ENCODE measurements at places on chromosomes 4 and X.
A peak's percentile ranks its signal among the peaks of the same experiment; 100 is the strongest.

GRCh38 chr4:57404483-57404882, 294.3 kb upstream of the IGFBP7 start:
- no peak overlapping the region for H3K4me3 ChIP-seq
- no peaks in the 10 kb centered on the region for H3K36me3 ChIP-seq
- DNase-seq: no peak
- H3K27me3 ChIP-seq: no peaks in the 10 kb centered on the region

- H3K27me3 ChIP-seq: no peaks in the 10 kb centered on the region
- no peaks in the 10 kb centered on the region for H3K4me1 ChIP-seq
- no peak overlapping the region for H3K4me3 ChIP-seq
- no peaks in the 10 kb centered on the region for H3K36me3 ChIP-seq
- DNase-seq: no peak
- no peak overlapping the region for H3K27ac ChIP-seq
These were observed 72.8 kb downstream of the NSUN7 start for GRCh38 chr4:40822420-40823166.

DNA sequence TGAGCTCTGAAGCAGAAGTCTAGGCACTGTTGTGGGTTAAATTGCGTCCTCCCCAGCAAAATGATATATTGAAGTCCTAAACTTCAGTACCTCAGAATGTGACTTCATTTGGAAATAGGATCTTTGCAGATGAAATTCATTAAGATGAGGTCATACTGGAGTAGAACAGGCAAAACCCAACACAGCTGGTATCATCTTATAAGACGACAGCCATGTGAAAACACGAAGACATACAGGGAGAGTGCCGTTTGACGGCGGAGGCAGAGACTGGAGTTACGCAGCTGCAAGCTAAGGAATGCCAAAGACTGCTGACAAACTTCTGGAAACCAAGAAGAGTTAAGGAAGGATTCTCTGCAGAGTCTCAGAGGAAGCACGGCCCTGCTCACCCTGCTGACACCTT, 241.5 kb downstream of the MAML3 start:
- H3K27ac ChIP-seq: no peak overlapping the region
- H3K4me1 ChIP-seq: no peaks in the 10 kb centered on the region

- no peaks in the 10 kb centered on the region for H3K4me1 ChIP-seq
- H3K4me3 ChIP-seq: no peak overlapping the region
- H3K27me3 ChIP-seq: no peaks in the 10 kb centered on the region
- H3K27ac ChIP-seq: no peak overlapping the region
- H3K36me3 ChIP-seq: no peaks in the 10 kb centered on the region
These were observed 72.3 kb upstream of the SH3RF1 start for GRCh38 chr4:169342906-169343564.

- no peaks in the 10 kb centered on the region for H3K4me1 ChIP-seq
- H3K4me3 ChIP-seq: no peak overlapping the region
- DNase-seq: no peak
- H3K27me3 ChIP-seq: no peaks in the 10 kb centered on the region
- H3K27ac ChIP-seq: no peak overlapping the region
- H3K36me3 ChIP-seq: no peaks in the 10 kb centered on the region
These were observed 183.2 kb upstream of the HS3ST1 start for GRCh38 chr4:11611868-11612267.

DNA sequence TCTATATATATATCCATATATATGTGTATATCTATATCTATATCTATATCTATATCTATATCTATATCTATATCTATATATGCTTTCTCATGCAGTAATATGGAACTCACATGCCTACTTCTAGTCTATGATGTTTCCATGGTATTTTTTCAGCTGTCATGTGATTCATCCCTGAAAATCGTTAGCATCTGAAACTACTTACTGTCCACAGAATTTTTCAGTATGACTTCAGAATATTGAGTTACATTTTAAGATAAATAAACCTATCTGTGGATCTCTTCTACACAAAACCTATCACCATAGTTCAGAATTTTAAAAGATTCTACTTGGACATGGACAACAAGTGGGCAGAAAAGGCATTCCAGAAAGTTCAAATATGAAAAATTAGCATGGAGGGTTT, 855.1 kb upstream of the INTU start:
- H3K4me3 ChIP-seq: no peak overlapping the region
- H3K36me3 ChIP-seq: no peaks in the 10 kb centered on the region
- no peak overlapping the region for H3K27ac ChIP-seq
- no peak for DNase-seq
- H3K4me1 ChIP-seq: no peaks in the 10 kb centered on the region

- no peak overlapping the region for H3K27ac ChIP-seq
- peaks cover 3% of the 10 kb centered on the region for H3K27me3 ChIP-seq
- H3K4me3 ChIP-seq: no peak overlapping the region
- H3K4me1 ChIP-seq: no peaks in the 10 kb centered on the region
These were observed 148.8 kb downstream of the MGST2 start for GRCh38 chr4:139814323-139815015.

GRCh38 chr4:2478229-2478628, 9.3 kb downstream of the RNF4 start:
- DNase-seq: no peak
- H3K4me1 ChIP-seq: peaks cover 93% of the 10 kb centered on the region
- no peak overlapping the region for H3K4me3 ChIP-seq

DNA sequence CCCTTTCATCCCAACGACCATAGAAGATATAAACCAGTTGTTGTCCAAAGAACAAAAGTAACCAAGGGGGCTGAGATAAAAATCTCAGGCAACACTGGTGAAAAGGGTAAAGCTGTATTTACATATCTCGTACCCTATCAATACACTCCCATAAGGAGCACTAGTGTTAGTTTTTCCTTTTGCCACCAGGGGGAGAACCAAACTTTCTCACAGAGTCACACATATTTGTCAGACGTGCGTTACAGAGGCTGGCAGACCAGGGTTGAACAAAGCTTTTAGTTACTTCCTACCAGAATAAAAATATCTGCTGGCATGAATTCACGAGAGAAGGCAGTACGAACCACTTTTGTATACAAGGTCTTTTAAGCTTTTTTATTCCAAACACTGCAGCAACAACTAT, 88.3 kb downstream of the AMELX start:
- H3K4me1 ChIP-seq: no peaks in the 10 kb centered on the region
- no peak overlapping the region for H3K27ac ChIP-seq
- DNase-seq: no peak
- H3K27me3 ChIP-seq: no peaks in the 10 kb centered on the region
- no peak overlapping the region for H3K4me3 ChIP-seq

DNA sequence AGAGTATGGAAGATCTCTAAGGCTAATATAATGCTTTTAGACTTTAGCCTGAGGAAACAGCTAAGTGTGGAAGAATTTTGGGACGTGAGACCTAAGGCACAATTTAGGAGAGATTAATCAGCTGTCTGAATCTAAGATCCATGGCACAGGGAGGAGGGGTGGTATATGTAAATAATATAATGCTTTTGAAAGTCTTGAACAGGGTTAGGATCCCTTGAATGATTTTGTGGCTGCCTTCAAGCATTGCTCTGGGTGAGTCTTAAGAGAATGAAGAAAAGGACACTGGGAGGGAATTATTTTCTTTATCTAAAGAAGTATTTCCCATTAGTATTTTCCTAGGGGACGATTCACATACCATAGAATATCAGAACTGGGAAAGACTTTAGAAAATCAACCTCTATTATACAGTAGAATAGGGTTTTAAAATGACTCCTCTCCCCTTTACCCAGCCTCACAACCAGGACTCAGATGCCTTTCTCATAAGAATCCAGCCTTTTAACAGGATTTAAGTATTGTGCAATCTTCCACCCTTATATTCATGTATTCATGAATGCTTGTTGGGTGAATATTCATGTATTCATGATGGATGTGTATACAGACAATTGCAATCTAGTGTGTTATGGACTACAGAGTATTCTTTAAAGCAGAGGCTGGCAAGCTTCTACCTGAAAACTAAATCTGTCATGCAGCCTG, 664.2 kb upstream of the CPEB2 start:
- H3K36me3 ChIP-seq: no peaks in the 10 kb centered on the region
- H3K4me1 ChIP-seq: no peaks in the 10 kb centered on the region
- H3K27me3 ChIP-seq: no peaks in the 10 kb centered on the region
- no peak for DNase-seq
- H3K4me3 ChIP-seq: no peak overlapping the region

- H3K27ac ChIP-seq: no peak overlapping the region
- no peak for DNase-seq
- H3K36me3 ChIP-seq: no peaks in the 10 kb centered on the region
- H3K27me3 ChIP-seq: no peaks in the 10 kb centered on the region
These were observed 674 bp downstream of the GNPDA2 start for GRCh38 chr4:44725726-44726037.

DNA sequence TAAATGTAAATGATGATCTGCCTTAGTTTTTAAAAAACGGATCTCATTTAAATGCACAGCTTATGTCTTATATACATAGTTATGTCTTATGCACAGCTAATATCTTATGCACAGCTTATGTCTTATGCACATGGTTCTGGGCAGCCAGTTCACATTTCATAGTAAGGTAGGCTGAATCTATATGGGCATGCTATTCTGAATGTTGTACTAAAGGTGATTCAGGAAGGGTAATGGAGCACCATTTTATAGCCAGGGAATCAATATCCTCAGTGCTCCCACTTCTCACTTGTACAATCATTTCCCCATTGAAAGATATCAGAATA, 77.9 kb upstream of the MID1 start:
- H3K4me3 ChIP-seq: no peak overlapping the region
- DNase-seq: no peak
- H3K27me3 ChIP-seq: no peaks in the 10 kb centered on the region
- H3K36me3 ChIP-seq: no peaks in the 10 kb centered on the region
- H3K4me1 ChIP-seq: no peaks in the 10 kb centered on the region

DNA sequence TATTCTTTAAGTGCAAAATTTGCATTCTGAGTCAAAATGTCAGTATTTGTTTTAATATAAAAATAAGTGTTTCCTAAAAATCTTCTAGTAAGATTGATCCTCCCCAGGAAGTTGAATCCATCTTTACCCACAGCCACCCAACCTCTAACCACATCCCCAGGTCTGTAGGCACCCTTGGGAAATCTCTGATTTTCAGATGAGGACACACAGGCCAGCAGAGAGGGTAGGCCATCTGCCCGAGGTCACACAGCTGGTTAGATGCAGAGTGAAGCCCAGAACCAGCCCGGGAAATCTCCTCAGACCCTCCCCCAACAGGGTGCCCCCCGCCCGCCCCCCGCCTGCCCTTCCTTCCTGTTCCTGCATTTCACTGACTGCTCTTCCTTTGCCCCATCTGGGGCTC, 277.5 kb downstream of the FBXW7 start:
- H3K27ac ChIP-seq: no peak overlapping the region
- DNase-seq: no peak
- H3K4me1 ChIP-seq: peaks cover 41% of the 10 kb centered on the region
- no peaks in the 10 kb centered on the region for H3K36me3 ChIP-seq

GRCh38 chr4:68871809-68872642, 56.2 kb downstream of the UGT2B10 start:
- no peaks in the 10 kb centered on the region for H3K27me3 ChIP-seq
- no peak for DNase-seq
- no peaks in the 10 kb centered on the region for H3K36me3 ChIP-seq

DNA sequence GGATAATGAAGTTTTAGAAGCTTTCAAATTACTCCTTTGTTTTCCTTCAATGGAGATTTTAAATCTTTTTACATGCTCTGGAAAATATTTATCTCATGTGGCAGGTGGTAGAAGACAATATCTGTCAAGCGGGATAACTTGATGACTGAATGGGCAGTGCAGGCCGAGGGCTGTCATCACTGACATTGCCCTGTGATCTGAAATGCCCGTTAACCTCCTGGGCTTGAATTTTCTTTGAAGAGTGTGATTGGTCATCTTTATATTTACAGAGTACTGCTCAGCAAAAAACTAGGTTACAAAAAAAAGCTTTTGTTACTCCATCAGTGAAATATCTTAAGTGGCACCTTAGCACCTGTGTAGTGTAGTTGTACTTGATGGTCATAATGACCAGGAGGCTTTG, 147.5 kb downstream of the GATB start:
- H3K27ac ChIP-seq: no peak overlapping the region
- no peak overlapping the region for H3K4me3 ChIP-seq
- H3K27me3 ChIP-seq: no peaks in the 10 kb centered on the region
- H3K36me3 ChIP-seq: no peaks in the 10 kb centered on the region

DNA sequence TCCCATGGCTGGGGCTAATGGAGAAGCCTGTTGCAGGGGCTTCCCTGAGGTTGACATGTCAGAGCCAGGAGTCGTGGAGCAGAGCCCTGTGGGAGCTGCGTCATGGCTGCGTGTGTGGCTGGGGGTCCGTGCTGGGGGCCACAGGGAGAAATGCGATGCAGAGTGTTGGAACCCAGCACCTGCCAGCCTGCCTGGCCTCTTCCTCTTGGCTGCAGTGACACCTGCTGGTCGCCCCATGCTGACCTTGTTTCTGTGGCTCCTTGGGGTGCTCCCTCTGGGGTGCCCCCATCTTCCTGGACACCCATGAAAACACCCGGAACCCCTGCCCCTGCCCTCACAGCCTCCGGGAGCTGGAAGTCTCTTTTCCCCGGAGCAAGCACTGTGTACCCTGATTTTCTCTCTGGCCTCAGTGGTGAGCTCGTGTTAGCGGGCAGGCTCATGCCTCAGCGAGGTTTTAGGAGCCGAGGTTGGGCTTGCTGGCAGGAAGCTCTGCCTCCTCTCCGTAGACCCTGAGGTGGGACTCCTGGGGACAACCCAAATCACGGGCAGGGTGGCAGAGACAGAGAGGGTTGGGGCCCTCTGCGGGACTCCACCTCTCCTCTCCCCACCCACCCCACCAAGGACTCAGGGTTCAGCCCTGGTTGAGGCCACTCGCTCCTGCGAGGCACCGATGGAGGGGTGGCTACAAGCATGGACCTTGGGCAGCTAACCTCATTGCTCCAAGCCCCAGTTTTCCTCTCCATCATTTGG, 103.7 kb downstream of the SORCS2 start:
- H3K4me1 ChIP-seq: no peaks in the 10 kb centered on the region
- H3K4me3 ChIP-seq: no peak overlapping the region
- no peak for DNase-seq
- H3K36me3 ChIP-seq: no peaks in the 10 kb centered on the region
- H3K27me3 ChIP-seq: no peaks in the 10 kb centered on the region

GRCh38 chrX:22276781-22277180, 4.1 kb downstream of the CBLL2 start:
- no peak overlapping the region for H3K4me3 ChIP-seq
- H3K27me3 ChIP-seq: no peaks in the 10 kb centered on the region
- no peaks in the 10 kb centered on the region for H3K4me1 ChIP-seq
- no peaks in the 10 kb centered on the region for H3K36me3 ChIP-seq
- no peak for DNase-seq

DNA sequence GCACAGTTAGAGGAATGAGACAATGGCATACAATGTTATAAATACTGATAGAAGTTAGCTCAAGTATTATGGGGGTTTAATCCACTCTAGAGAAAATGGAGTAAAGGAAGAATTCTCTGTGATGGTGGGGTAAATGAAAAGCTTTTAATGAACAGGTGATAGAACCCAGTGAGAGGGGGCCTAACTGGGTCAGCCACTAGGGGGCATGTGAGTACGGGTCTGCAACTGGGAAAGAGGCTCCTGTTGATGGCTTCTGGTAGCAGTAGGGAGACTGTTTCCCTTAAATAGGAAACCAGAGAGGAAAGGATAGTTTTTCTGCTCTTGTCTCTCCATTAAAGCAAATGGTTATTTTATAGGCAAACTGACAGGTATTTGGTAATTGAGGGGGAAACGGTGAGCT, 132.8 kb upstream of the GPR101 start:
- H3K4me1 ChIP-seq: no peaks in the 10 kb centered on the region
- peak; percentile 3 for DNase-seq
- H3K27me3 ChIP-seq: no peaks in the 10 kb centered on the region

GRCh38 chrX:155027509-155028066, 944 bp downstream of the FUNDC2 start:
- peak overlapping the region; percentile 88 for H3K4me3 ChIP-seq
- H3K36me3 ChIP-seq: no peaks in the 10 kb centered on the region
- DNase-seq: no peak
- no peaks in the 10 kb centered on the region for H3K27me3 ChIP-seq
- H3K27ac ChIP-seq: peak overlapping the region; percentile 88

All from CD4-positive, alpha-beta T cell (primary cell).